Astrocyte of the spinal cord (primary cell): ENCODE measurements at places on chromosomes 7 and 10.

GRCh38 chr10:126839094-126839761, 66.0 kb upstream of the DOCK1 start:
- DNase-seq, result no peak

- no peak for DNase-seq
Measured at GRCh38 chr10:42422911-42423310, 215.5 kb downstream of the ZNF33B start.

DNA sequence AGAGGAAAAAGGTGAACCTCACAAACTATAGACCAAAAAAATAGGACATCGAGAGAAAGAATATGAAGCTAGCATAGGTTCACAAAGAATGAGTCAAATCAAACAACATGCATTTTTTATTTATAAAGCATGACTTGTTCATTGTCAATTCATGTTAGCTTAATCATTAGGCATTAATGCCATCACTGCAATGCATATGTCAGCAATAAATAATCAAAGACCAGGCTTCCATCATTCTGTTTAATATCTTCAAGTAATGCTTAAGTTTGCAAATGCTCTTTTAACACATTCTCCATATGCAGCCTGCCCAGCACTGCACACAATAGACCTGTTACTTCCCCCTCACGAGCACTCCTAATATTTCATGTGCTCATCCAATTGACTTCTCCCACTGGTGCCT, 8.9 kb upstream of the MAGI2 start:
- no peak for DNase-seq

GRCh38 chr7:114021135-114021534, 102.3 kb upstream of the PPP1R3A start:
- DNase-seq, result peak; percentile 3

GRCh38 chr10:60910543-60910942, 33.4 kb downstream of the RHOBTB1 start:
- no peak for DNase-seq

GRCh38 chr10:121157998-121158397, 306.8 kb downstream of the WDR11 start:
- DNase-seq, result peak; percentile 28

GRCh38 chr10:103968441-103969391, 1.8 kb downstream of the SLK start:
- peak; percentile 17 for DNase-seq

- no peak for DNase-seq
Measured at GRCh38 chr7:109059089-109059488, 489.4 kb downstream of the DNAJB9 start.

GRCh38 chr10:71837098-71837827, 13.8 kb downstream of the PSAP start:
- DNase-seq, result no peak

GRCh38 chr7:49776994-49777393, 3.6 kb downstream of the VWC2 start:
- DNase-seq, result no peak

GRCh38 chr7:105304040-105304895, 84.5 kb downstream of the SRPK2 start:
- DNase-seq, result peak; percentile 61

DNA sequence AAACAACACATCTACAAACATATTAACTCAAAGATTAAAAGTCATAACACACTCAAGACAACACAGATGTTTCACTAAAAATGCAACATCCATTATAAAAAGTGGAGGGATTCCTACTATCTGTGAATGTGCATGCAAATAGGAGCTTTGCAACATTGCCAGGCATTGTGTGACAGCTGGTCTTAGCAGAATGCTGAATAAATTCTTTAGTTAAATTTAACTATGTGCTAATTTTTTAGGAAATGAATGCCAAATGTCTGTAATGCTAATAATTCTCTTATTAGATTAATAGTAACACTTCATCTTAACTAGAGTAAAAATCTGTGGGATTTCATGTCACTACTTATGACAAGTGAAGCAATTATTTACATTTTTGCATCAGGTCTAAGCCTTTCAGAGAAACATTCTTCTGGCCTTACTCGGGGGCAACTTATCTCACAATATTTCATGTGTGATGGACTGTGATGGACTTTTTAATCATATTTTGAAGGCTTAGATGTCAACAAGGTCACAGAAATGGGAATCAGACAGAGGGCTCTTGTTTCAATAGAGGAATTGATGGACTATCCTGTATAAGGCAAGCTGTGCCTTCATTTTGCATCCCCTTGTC, 524.6 kb upstream of the KCND2 start:
- no peak for DNase-seq

- DNase-seq, result no peak
Measured at GRCh38 chr7:74489997-74490945, 36.6 kb downstream of the GTF2IRD1 start.

- DNase-seq, result no peak
Measured at GRCh38 chr7:103576641-103577040, 130.6 kb upstream of the SLC26A5 start.

- no peak for DNase-seq
Measured at GRCh38 chr10:95503001-95503400, 58.2 kb downstream of the SORBS1 start.

DNA sequence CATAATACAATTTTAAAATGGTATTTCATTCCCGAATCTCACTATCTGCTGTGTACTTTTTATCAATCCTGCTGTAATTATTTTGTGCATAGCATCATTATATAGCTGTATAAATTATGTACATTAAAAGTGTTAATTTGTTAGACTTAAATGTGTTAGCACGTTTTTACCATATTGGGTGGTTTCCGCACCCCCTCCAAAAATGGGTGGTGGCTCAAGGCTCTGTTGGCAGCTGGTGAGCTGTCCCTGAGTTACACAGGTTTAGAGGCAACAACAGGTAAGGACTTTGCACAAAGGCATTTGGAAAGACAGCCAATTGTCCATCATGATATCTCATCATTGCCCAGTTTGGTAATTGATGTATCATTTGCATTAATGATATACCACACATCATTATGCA, 18.6 kb upstream of the LMTK2 start:
- no peak for DNase-seq

DNA sequence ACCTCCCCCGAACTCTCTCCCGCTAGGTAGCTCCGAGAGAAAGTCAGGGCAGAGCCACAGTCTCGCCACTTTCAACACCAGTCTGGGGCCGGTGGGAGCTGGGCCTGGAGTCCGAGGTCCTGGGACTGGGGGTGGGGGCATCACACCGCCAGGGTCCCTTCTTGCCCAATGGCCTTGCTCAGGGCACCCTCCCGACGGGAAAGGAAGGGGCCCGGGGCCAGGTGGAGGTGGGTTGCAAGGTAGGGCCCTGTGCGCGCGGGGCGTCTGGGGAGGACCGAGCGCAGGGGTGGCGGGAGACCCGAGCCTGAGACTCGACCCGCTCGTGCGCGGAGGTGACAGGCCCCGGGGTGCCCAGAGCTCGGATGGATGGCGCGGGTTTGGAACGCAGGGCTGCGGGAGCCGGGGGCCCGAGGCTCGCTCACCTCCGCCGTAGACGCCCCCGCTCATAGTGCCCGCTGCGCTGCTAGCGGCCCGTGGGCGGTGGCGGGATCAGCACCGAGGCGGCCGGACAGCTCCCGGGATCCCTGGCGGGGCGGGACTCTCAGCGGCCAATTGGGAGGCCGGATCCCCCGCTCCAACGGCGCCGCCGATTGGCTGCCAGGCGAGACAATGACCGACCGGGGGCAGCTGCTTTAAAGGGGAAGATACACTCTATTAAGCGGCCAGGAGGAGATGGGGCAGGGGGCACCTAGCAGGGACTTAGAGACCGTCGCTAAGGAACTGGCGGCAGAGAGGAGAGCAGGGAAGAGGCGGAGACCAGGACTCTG, at the start of gene ACTL6B:
ACTL6B (minus strand) TSS at position 541 of the 767 bp plus-strand sequence; CDS start at position 447, 94 bp downstream.
- DNase-seq, result peak; percentile 23

- DNase-seq, result no peak
Measured at GRCh38 chr10:91313-91712, 42.2 kb upstream of the TUBB8 start.

DNA sequence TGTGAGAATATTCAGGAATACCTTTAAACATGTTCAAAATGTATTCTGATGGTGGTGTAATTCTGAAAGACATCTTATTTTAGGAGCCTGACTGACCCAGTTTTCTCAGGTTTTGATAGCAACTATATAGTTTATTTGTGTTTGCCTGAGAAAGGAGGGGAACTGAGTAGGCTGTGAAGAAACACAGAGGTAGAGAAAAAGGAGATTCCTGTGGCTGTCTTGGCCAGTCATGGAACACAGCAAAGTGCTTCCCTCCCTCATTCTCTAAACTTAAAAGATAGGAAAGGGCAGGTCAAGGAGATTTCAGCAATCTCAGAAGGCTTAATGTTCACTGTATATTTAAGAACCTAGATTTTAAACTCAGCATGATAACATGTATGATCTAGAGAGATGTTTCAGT, 43.5 kb downstream of the ZMYND11 start:
- DNase-seq, result peak; percentile 19

DNA sequence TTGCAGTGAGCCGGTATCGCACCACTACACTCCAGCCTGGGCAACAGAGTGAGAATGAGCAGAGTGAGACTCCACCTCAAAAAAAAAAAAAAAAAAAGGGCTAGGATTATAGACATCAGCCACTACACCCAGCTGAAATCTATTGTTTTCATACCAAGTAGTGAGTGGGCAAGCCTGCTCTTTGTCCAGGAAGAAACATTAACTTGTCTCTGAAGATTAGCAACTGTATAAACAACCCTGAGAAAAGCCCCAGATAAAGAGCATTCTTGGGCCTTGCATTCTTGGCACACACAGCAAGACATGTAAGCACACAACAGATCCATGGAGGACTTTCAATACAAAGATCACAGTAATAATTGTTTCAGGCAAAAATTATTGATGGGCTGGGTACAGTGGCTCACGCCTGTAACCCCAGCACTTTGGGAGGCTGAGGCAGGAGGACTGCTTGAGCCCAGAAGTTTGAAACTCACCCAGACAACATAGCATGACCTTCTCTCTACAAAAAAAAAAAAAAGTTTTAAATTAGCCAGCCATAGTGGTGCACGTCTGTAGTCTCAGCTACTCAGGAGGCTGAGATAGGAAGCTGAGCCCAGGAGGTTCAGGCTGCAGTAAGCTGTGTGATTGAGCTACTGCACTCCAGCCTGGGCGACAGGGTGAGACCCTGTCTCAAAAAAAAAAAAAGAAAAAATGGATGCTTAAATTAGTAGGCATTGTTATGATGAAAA, 4.4 kb downstream of the PSPH start:
- peak; percentile 85 for DNase-seq

- DNase-seq, result no peak
Measured at GRCh38 chr10:75096749-75097148, 14.7 kb upstream of the SAMD8 start.

DNA sequence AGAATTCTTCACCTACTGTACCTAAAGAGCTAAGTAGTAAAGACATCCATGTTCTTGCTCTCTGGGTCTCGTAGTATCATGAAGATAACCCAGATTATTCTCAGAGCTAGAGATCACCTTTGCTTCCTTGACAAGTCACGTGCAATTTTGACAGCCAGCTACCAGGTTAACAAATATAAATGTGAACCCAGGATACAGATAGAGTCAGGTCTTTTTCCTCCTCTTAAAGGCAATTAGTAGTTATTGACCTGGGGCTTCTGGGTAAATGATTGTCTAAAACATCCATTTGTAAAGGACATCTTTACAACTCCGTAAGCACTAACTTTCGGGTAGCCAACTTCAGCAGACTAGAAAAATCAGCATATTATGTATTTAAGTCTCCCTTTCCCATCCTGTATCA, 28.8 kb downstream of the LHFPL3 start:
- DNase-seq, result no peak

GRCh38 chr10:104657457-104657856, 16.4 kb downstream of the SORCS3 start:
- peak; percentile 32 for DNase-seq

GRCh38 chr7:53048638-53049037, 13.2 kb downstream of the POM121L12 start:
- no peak for DNase-seq

GRCh38 chr7:90455163-90456030, 14.0 kb upstream of the PTTG1IP2 start:
- peak; percentile 67 for DNase-seq

- no peak for DNase-seq
Measured at GRCh38 chr7:18901351-18901750, 216.1 kb downstream of the TWIST1 start.

DNA sequence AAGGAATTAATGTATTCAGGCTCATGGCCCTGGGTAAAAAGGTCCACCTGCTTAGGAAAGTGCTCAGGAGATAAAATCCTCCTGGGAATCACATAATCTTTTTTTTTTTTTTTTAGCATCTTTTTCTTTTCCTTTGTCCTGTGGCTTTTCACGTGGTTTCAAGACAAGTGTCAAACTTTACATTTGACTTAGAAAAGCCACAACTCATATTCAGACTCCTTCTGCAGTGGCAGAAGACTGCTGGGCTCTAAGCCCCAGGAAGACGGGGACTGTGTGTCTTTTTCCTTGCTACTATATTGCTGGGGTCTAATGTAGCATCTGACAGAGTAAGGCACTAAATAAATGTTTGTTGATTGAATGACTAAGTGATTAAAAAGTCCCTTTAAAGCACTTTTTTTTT, 127.5 kb upstream of the ANKRD1 start:
- no peak for DNase-seq

DNA sequence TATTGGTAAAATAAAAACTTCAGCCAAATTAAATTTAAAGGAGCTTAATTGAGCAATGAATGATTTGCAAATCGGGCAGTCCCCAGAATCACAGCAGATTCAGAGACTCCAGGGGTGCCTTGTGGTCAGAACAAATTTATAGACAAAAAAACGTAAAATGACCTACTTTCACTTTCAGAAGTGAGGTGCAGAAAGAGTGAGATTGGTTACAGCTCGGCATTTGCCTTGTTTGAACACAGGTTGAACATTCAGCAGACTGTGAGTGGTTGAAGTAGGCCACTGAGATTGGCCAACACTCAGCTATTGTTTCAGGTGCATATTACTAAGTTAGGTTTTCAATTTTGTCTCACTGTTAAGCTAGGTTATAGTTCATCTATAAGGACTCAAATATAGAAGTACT, 153.4 kb downstream of the BICC1 start:
- DNase-seq, result peak; percentile 46

- DNase-seq, result no peak
Measured at GRCh38 chr10:9244864-9245263, 1190.4 kb downstream of the GATA3 start.

- DNase-seq, result no peak
Measured at GRCh38 chr10:73898730-73899410, 12.1 kb upstream of the PLAU start.

DNA sequence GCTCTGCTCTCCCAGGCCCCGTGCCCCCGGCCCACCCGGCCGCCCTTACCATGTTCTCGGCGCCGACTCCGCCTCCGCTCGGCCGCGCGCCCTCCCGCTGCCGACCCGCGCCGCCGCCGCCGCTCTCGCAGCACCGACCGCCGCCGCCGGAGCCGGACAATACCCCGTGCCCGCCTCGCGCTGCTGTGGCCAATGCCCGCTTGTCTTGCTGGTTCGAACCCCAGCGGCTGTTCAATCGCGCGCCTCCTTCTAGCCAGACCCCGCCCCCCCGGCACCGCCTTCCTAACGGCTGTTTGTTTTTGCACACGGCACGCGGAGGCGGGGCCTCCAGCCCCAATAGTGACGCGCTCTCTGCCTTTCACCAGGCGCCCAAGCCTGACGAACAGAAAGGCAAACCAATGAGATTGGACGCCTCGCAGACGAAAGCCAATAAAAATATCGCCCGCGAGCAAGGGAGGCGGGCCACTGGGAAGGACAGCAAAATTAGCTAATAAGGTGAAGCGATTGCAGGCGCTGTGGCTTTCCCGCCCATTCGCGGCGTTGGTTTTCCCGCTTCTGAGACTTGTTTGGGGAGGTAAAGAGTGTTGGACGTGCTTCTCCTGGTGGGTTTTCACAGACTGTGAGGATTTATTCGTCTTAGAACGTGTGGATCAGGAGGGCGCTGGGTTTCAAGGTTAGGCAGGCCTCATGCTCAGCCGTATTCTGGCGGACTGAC, at the start of gene H2AZ2:
H2AZ2 (minus strand) TSS at position 168 of the 715 bp plus-strand sequence; CDS start at position 52, 116 bp downstream.
- DNase-seq, result peak; percentile 100

GRCh38 chr10:76285012-76285411, 853.6 kb downstream of the LRMDA start:
- peak; percentile 79 for DNase-seq
